ENCODE measurements at places on chromosomes 4 and X.

DNA sequence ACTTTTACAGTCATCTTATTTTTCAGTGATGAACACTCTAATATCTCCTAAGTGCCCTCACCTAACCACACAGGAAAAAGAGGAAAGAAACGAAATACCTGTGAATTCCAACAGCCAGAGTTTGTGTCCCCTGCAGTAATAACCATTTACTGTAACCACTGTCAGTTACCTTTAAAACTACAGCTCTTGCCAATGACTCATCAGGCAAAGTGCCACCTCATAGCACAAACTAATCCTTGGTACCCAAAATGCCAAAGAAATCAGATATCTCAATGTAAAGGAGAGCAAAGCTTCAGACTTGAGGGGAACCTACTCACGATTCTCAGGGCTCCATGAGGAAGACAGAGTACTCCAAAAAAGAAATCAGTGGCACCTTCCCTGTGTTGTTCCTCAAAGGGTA, 146.5 kb downstream of the NDST3 start:
- DNase-seq, result no peak

DNA sequence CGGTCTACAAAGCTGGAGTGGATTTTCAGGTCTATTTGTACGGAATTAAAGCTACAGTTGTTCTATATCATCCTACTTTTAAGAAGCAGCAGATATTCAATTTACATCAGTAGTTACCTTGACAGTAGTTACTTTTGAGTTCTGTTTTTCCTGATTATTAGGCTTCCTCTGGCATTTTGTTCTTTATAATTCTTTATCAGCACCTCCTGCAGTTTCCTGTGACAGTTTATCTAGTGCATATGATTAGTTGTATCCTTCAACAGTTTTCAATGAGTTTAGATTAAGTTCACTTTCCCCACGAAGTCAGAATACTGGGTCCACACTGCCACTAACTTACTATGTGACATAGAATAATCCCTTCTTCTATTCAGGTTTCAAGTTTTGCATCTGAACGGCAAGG, 71.7 kb downstream of the IDS start:
- DNase-seq, result no peak

DNA sequence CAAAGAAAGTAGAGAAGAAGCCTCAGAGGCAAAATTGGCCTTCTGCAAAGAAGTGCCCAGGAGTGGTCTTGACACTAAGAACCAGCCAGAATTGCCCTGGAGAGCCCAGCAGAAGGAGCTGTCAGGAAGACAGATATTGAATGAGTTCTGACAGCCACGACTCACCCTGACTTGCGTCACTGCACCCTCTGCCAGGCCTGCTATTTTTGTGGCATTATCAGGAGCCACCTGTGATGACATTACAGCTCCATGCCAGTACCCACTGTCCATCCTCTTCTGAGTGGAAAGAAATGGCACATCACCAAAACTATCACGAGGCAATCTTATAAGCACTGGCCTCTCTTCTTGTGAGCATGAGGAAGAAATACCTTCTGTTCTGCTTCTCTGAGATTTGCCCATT, 67.7 kb downstream of the SMIM20 start:
- no peak for DNase-seq

- no peak for DNase-seq
These were observed 21.9 kb downstream of the CXXC4 start for GRCh38 chr4:104472766-104473165.

- no peak for DNase-seq
These were observed 34.7 kb upstream of the PLAC1 start for GRCh38 chrX:134692990-134693389.

GRCh38 chr4:126364311-126364911, 1049.7 kb downstream of the FAT4 start:
- DNase-seq, result no peak

- DNase-seq, result no peak
These were observed 73.6 kb downstream of the SNX25 start for GRCh38 chr4:185282968-185283367.

Data from stimulated activated CD4-positive, alpha-beta T cell treated with anti-CD3 and anti-CD28 coated beads, Interleukin-15, amount 100 ng/mL, for 48 hours (primary cell).